ENCODE measurements at places on chromosomes 1 and 21.
A peak's percentile ranks its signal among the peaks of the same experiment; 100 is the strongest.

- peak; percentile 3 for DNase-seq
Measured at GRCh38 chr1:118863688-118864087, 124.5 kb downstream of the TBX15 start.

- DNase-seq, result no peak
Measured at GRCh38 chr1:168977618-168978017, 128.9 kb upstream of the ATP1B1 start.

- DNase-seq, result no peak
Measured at GRCh38 chr1:159141584-159142390, 29.6 kb upstream of the CADM3 start.

GRCh38 chr1:155075535-155075934 is 3.1 kb upstream of the EFNA3 start:
- DNase-seq, result no peak

GRCh38 chr1:187951817-187952216 is 1123.1 kb downstream of the PLA2G4A start:
- no peak for DNase-seq

DNA sequence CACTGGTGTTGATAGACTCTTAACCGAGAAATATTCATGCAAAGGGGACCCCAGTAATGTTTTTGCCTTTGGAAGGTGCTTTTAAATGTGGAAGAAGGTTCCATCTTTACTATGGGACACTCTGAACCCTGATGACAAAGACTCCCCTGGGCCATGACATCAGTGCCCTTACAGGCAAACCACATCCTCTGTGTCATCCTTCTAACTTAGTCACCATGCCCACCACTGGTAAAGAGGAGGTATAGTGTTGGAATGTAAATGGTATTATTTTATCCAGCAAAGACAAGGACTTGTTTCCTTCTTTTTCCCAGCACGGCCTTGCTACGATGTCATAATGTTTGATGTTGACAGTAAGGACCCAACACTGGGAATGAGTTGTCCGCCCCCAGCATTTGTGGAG is 12.6 kb downstream of the METTL13 start:
- peak; percentile 31 for DNase-seq

DNA sequence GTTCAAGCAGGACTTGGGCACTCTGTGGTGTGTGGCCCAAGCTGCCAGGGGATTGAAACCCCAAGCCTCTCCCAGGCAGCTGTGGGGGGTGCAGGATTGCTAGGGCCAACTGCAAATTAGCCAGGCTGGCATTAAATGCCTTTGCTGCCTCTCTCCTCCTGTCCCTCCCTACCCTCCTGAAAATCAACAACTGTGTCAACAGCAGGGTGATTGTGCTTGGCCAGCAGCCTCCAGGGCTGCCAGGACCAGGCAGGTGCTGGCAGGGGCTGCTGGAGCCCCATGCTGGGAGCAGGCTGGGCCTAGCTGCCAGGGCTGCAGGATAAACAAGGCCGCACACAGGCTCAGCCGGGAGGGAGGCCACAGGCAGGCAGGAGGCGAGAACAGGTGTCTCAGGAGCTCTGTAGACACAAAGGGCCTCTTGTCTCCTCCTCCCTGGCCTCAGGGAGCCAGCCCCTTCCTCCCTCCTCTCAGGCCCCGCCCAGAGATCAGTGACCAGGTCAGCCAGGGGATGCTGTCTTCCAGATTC is 11.4 kb downstream of the SOX13 start:
- DNase-seq, result no peak

GRCh38 chr21:44999972-45000636 is 60.3 kb downstream of the SLX9 start:
- no peak for DNase-seq

GRCh38 chr1:64482720-64483119 is 12.8 kb downstream of the CACHD1 start:
- no peak for DNase-seq

GRCh38 chr1:99331083-99331482 is 66.8 kb downstream of the PLPPR4 start:
- DNase-seq, result no peak

- DNase-seq, result no peak
Measured at GRCh38 chr1:151641229-151641628, 29.4 kb downstream of the SNX27 start.

GRCh38 chr1:210605099-210605498 is 276.4 kb downstream of the HHAT start:
- no peak for DNase-seq

DNA sequence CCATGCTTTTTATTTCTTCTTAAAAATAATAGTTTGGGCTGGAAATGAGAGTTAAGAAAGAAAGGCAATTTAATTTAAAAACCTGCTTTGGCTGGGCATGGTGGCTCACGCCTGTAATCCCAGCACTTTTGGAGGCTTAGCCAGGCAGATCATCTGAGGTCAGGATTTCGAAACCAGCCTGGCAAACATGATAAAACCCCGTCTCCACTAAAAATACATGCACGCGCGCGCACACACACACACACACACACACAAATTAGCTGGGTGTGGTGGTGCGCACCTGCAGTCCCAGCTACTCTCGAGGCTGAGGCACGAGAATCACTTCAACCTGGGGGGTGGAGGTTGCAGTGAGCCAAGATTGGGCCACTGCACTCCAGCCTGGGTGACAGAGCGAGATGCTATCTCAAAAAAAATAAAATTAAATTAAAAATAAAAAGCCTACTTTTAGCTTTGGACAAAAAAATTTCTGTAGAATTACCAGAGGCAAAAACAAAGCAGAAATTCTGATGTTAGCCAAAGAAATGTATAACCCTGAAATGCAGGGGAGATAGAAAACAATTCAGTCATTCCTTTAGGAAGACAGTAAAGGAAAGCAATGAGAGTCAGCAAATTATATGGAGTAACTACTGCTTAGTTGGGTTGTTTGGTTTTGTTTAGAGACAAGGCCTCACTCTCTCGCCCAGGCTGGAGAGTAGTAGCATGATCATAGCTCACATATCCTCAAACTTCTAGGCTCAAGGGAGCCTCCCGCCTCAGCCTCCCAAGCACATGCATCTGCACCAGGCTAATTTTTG is 15.7 kb upstream of the IPP start:
- DNase-seq, result no peak

DNA sequence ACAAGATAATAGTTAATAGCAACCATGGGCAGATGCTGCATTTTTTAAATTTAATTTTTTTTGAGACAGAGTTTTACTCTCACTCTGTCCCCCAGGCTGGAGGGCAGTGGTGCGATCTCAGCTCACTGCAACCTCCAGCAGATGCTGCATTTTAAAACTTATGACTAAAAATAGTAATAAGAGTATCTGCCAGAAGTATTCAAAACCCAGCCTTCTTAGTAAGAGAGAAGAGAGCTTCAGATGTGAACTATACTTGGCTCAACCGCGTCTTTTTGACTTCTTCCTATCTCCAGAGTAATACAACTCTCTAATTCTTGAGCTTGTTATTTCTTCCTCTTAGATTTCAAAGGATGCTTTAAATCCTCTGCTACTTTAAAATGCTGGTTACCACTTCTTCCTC is 4.6 kb downstream of the RPS27 start:
- DNase-seq, result no peak

GRCh38 chr1:207316141-207316540 is 5.3 kb upstream of the CD55 start:
- peak; percentile 4 for DNase-seq

DNA sequence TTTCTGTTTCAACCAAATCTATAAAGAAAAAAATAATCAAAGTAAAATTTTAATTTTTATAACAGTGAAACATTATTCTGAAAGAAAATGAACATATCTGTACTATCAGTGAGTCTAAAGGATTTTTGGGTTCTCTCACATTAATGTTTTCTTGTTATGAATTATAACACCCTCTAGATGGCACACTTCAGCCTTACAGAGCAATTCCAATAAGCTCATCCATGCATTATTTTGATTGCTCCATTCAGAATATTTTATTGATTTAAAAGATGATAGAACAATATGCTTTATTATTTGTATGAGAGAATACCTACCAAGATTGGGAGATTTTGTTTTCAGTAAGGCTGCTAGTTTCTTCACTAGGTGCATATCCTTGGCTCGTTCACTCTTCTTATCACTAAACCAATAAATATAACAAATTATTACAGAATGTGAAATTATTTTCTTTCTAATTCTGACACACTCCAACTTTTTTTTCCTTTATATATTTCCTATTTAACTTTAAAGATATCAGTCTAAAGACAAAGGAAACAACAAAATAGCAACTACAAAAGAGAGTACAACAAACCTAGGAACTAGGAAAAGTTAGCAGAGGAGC is 82.4 kb downstream of the RAB3GAP2 start:
- peak; percentile 32 for DNase-seq

- no peak for DNase-seq
Measured at GRCh38 chr1:90198616-90199332, 203.9 kb downstream of the ZNF326 start.

GRCh38 chr1:170445096-170445495 is 86.9 kb upstream of the GORAB start:
- DNase-seq, result no peak

DNA sequence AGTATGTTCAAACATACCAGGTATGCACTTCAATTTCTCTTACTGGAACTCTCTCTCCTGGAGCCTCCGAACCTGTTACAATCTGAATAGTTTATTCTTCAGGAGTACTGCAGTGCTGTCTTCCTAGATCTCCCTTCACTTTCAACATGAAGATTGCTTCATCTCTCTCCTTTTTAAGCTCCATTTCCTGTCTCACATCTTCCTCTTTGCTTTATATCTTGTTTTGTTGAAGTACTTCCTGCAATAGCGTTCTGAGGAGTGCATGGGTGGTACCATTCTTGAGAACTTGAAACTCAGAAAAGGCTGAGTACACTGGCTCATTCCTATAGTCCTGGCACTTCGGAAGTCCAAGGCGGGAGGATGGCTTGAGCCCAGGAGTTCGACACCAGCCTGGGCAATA is 15.7 kb upstream of the C1orf146 start:
- DNase-seq, result peak; percentile 81

DNA sequence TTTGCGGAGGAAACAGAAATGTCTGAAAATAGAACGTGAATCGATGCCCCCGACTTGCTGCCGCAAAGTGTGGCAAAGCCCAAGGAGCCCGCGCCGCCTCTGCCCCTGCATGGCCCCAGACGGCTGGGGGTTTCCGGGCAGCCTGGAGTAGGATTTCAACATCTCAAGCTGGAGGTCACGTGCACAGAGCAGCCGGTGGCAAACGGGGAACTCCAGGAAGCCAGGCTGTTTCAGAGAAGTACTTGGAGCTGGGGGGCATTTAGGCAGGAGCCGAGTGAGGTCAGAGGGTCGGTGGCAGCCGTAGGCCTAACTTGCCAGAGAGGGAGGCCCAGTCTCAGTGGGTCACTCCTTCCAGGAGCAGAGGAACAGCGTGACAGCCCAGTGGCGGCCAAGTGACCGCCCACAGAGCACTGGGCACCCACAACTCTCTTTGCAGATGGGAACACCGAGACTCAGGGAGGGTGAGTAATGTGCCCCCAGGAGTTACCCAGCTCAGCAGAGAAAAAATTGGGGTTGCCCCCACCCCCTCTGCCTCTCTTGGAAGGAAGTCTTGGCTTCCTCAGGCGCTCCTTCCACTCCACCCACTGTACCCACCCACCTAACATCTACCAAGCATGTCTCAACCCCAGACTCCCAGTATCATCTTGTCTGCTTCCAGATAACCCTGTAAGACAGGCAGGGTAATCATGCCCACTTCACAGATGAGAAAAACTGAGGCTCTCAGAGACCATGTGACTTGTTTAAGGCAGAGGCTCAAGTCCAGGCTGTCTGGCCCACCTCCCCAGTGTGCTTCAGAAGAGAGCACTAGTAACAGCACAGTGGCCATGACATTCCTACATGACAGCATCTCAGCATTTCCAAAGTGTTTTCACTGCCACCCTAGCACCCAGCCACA is 179.4 kb downstream of the HIVEP3 start:
- peak; percentile 97 for DNase-seq

- DNase-seq, result no peak
Measured at GRCh38 chr1:184535191-184535970, 148.6 kb downstream of the C1orf21 start.

GRCh38 chr1:225877580-225877979 is 4.6 kb downstream of the TMEM63A start:
- peak; percentile 48 for DNase-seq

DNA sequence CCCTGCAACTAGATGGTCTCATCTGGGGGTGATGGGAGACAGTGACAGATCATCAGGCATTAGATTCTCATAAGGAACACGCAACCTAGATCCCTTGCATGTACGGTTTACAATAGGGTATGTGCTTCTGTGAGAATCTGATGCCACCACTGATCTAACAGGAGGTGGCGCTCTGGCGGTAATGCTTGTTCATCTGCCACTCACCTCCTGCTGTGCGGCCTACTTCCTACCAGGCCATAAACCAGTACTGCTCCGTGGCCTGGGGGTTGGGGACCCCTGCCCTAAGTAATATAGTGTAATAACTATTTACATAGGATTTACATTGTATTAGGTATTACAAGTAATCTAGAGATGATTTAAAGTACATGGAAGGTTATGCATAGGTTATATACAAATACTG is 134.9 kb downstream of the CLEC20A start:
- DNase-seq, result no peak

GRCh38 chr21:41065539-41065938 is 102.4 kb upstream of the BACE2 start:
- DNase-seq, result no peak

GRCh38 chr1:109094377-109094803 is 3.8 kb downstream of the TMEM167B start:
- no peak for DNase-seq

- no peak for DNase-seq
Measured at GRCh38 chr1:57158604-57158998, 192.8 kb upstream of the C8B start.

GRCh38 chr1:62539028-62539447 is 58.3 kb upstream of the ANGPTL3 start:
- no peak for DNase-seq

DNA sequence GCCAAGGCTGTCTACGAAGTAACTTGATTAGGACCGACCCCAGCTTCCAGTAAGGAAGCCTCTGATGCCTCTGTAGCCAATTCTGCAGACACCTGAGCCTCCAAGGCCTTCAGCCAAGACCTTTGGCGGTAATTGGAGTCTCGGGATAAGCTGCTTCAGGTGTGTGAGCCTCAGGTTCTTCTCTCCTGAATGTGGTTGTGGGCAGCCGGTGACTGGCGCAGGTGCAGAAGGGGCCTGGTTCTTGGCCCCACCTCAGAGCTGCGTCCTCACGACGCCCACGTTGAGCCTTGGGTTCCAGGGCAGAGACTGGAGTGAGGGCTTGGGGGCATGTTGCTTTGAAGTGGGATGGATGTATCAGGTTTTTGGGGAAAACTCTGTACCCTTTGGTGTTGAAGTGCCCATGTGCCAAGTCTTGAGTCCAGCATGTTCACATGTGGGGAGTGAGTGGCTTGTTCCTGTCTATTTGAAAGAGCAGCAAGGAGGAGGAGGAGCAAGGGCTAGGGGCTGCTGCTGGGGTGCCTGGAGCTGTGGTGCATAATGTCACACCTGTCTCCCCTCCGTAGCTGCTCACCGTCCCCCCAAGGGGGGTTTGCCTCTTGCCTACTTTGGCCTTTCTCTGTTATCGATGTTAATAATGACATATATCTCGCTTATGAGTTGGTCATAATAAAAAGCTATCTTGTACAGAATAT is 1.4 kb downstream of the PSEN2 start:
- no peak for DNase-seq

- no peak for DNase-seq
Measured at GRCh38 chr1:34412598-34413370, 236.1 kb downstream of the C1orf94 start.

- no peak for DNase-seq
Measured at GRCh38 chr1:89271341-89272015, 1.2 kb downstream of the GBP5 start.
